ENCODE measurements at places on chromosomes 11 and 22. TPM values are rescaled to one million over a fixed set of nuclear protein-coding genes. Genes with fewer than 3 reads are reported as not detected.

- peak; percentile 89 for DNase-seq
Observed at GRCh38 chr22:39253435-39254070, 8.8 kb upstream of the PDGFB start.

The PATE4 gene
- total RNA-seq: not detected

The TOLLIP gene
- total RNA-seq: 16.3 TPM

The OSBP2 gene
- total RNA-seq: 0.60 TPM

The KCNJ5 gene
- not detected for total RNA-seq

The PLA2G3 gene
- total RNA-seq: 0.80 TPM
